ENCODE measurements at places on chromosomes 1 and 21.

- no peak for DNase-seq
These were observed 525.1 kb downstream of the LMO4 start for GRCh38 chr1:87853576-87854351.

DNA sequence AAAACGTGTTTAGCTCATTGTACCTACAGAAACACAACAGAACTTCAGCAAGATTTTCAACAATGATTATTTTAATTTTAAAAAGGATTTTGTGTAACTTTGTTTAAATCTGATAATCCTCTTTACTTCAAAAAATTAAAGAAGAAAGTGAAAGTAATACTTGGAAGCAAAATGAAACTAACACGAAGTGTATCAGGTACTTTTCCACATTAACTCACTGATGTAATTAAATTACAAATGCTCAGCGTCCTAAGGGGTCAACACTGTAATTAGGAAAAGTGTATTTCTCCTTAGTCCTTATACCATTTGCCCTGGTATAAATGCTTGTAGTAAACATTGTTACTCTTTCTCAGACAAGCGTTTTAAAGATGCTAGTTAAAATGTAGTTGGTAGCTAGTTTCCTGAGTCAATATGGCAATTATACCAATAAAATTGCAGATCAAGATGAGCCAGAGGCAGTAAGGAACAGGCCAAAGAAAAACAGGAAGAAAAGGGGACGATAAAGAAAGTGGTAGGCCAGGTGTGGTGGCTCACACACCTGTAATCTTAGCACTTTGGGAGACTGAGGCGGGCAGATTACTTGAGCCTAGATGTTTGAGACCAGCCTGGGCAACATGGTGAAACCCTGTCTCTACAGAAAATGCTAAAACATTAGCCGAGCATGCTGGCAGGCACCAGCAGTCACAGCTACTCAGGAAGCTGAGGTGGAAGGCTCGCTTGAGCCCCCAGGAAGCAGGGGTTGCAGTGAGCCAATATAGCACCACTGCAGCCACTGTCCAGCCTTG is 553.0 kb downstream of the SMYD3 start:
- DNase-seq, result peak; percentile 33

DNA sequence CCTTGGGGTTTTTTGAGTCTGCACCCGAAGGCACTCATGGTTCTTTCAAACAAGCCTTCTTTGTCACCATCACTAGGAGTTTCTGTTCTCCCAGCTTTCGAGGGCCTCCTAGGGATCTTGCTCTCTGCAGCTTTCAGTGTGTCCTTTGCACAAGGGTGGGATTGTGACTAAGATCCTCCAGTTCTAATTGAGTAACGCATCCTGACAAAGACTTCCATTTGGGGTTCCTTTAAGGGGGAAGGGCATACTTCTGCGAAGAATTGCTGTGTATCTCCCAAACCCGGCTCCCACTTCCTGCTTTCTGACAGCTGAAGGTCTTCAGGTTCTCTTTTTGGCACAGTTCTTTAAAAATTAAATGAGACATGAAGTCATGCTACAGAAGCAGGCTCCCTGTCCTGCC is 139.4 kb downstream of the EDEM3 start:
- no peak for DNase-seq

DNA sequence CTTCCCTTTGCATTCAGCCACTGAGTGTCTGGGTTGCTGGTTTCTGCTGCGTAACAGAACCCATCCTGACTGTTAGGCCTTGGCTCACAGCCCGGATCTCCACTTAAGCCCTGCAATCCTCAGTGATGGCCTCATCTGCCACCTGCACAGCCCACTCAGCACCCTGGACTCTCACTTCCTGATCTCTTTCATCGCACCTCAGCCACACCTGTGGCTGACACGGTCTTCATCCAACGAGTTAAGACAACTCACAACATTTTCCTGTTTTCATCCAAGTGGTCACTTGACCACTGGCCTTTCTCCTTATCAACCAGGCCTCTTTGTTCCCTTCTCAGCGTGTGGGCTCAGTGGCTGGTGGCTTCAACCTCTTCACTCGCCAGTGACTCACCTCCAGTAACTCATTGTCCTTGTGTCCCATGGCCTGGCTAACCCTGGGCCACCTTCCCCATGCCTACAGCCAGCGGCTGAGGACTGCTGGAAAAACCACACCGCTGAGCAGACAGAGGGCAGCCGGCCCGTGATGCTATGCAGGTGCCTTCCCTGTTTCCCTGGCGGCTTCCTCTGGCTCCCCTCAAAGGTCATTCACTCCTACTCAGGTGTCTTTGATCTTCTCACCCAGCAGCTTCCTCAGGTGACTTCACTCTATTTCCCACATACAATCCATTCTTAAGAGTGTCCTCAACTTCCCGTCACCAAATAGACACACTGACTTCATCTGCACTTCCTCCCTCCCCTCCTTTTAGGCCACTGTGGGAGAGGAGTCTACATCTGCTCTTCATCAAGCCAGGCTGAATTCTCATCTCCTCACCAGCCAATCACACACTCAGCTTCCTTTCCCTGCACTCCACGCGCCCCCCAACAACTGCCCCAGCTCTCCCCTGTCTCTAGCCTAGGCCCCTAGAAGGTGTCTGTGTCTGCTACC is 19.9 kb upstream of the EDN2 start:
- DNase-seq, result no peak

GRCh38 chr1:215290018-215290417 is 207.5 kb downstream of the KCNK2 start:
- DNase-seq, result no peak

DNA sequence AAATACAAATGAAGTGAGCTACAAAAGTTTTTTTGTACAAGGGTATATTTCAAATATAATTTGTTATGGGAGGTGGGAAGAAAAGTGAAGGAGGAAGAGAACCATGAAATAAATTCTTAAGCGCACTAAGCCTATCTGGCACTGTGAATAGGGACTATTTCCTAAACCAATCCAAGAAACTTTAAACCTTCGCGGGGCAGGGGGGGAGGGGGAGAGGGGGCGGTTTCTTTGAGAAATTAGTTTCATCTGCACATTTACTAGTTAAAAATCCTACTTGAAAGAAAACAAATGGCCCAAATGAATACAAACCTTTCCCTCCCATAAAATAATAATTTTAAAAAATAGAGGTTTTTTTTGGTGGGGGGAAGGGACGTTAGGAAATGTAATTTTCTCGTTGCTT is 364 bp downstream of the GOLPH3L start:
- DNase-seq, result no peak

DNA sequence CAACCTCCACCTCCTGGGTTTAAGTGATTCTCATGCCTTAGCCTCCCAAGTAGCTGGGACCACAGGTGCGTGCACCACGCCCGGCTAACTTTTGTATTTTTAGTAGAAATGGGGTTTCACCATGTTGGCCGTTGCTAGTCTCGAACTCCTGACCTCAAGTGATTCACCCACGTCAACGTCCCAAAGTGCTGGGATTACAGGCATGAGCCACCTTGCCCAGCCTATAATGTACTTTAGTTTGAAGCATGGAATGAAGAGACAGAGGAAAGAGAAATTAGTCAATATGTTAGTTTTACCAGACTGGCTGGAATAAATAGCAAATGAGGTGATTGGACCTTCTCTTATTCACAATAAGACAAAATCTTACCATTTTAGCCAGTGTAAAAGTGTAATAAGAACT is 89.0 kb downstream of the GTF2B start:
- DNase-seq, result no peak

DNA sequence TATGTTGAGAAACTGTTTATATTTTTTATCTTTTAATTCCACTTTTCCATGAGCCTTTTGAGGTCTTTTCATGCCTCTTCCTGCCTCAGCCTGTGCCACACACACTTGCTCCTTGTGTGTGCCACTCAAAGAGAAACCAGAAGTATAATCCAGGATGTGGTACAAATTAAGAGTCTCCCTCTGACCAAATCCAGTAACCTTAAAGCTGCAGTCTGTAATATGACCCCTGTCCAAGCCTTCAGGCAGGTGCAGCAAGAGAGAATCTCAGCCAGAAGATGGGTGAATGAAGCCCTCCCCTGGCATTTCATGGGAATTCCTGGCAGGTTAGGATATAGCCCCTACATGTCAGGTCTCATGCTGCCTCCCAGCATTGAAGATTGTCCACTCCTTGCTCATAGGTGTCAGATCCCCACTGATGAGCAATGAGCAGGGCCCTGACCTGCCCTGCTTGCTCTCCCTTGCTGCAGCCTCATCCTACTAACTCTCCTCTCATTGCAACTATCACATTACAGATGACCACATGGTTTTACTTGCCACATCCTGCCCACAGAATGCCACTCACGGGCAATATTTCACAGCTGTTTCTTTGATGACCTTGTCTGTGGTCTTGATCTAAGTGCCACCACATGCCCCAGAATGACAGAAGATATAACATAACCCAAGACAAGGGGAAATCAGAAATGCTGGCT is 169.3 kb downstream of the SEC16B start:
- DNase-seq, result peak; percentile 56

- DNase-seq, result peak; percentile 57
These were observed 123.9 kb downstream of the PTBP2 start for GRCh38 chr1:96845464-96845863.

- no peak for DNase-seq
These were observed 25.0 kb downstream of the WNT4 start for GRCh38 chr1:22117851-22118250.

DNA sequence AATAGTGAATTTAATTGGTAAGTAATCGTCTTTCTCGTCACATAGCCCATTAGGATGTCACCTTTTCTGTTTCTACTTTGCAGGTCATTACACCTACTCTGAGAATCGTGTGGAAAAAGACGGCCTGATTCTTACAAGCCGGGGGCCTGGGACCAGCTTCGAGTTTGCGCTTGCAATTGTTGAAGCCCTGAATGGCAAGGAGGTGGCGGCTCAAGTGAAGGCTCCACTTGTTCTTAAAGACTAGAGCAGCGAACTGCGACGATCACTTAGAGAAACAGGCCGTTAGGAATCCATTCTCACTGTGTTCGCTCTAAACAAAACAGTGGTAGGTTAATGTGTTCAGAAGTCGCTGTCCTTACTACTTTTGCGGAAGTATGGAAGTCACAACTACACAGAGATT is 23.3 kb downstream of the PARK7 start:
- no peak for DNase-seq

GRCh38 chr1:187051618-187052232 is 223.0 kb downstream of the PLA2G4A start:
- DNase-seq, result peak; percentile 43

DNA sequence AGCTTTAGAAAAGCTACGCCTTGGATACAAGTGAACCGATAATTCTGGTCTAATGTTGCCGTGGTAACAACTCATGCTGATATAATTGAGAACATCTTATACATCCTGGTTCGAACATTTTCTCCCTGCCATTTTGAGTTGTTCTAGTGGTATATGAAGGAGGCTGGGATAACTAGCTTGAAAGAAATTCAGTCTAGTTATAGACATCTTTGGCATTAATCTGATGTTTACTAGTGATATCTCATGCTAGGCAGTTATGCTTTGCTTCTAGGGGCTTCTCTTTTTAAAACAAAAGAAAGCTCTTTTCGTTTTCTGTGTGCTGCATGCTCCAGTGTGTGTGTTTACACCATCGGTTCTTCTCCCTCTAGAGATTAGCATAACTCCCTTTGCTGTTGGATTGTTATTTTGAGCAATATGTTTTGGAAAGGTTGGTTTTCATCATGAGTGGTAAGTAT is 20.5 kb downstream of the PRKACB start:
- DNase-seq, result no peak

DNA sequence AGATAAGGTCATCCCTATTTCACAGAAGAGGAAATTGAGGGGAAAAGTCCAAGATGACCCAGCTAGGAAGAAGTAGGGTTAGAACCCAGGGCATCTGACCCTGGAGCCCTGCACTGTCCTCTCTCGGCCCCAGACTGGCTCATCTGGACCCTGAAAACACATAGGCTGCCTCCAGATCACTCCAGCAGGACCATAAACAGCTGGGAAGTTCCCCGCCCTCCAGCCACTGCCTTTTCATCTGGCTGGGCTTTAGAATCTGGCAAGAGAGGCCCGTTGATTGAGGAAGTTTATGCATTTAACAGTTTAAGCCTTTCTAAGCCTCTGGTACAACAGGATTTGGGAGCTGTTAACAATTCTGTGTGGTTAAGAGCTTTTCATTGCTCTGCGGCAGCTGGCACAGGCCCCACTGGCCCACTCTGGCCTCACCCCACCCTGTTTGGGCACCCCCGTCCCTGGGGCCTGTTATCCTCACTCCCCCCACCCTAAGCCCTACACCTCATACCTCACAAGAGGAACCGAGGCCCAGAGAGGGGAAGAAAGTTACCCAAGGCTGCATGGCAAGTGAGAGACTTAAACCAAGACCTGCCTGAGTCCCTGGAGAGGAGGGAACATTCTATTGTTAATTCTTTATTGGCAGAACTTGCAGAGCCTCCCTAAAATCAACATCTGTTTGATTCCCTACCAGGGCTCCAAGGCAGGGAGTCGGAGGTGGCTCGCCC is 84.2 kb downstream of the EPHB2 start:
- no peak for DNase-seq

- DNase-seq, result peak; percentile 59
These were observed 11.9 kb downstream of the FASLG start for GRCh38 chr1:172670791-172671190.

- no peak for DNase-seq
These were observed 30.9 kb downstream of the UTP25 start for GRCh38 chr1:209858561-209859103.

DNA sequence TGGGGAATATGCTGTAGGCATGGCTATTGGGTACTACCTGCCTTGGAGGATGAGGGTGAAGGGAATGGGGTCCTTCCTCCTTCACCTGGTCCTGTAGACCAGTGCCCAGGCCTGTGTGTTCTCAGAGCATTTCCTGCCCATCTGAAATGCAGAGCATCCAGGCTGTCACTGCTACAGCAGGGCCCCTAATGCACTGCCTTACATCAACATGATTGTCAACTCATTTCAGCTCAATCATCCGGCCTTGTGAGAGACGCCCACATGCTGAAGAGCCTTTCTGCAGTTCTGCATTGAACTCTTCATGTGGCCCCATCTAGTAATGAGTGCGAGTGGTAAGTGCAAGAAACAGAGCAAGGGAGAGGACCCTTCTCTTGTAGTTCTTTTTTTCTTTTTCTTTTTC is 39.8 kb upstream of the SRP9 start:
- DNase-seq, result no peak

Data from DND-41 (cell line).